ENCODE measurements at places on chromosomes 5 and 9.

GRCh38 chr9:95313010-95313498 is 4.5 kb downstream of the FANCC start:
- DNase-seq = peak; percentile 6

- no peak for DNase-seq
These were observed 23.3 kb upstream of the COL5A1 start for GRCh38 chr9:134618163-134618832.

DNA sequence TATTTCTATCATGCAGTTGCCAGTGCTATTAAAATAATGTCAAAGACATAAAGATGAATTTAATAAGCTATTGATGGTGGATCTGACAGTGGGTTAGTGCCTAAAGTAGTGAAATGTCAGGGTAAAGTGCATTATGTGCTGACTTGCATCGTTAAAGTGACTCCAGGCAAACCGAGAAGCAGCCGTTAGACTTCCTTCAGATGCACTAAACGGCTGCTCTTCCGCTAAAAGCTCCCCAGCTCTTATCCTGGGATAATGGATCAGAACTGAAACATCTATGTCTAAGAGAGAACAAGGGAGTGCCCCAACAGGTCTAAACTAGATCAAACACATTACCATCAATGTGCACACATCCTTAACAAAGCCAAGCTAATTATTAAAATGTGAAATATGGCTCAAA is 468.2 kb downstream of the NTRK2 start:
- DNase-seq = no peak

- DNase-seq = no peak
These were observed 571.2 kb upstream of the ZNF462 start for GRCh38 chr9:106291786-106292185.

DNA sequence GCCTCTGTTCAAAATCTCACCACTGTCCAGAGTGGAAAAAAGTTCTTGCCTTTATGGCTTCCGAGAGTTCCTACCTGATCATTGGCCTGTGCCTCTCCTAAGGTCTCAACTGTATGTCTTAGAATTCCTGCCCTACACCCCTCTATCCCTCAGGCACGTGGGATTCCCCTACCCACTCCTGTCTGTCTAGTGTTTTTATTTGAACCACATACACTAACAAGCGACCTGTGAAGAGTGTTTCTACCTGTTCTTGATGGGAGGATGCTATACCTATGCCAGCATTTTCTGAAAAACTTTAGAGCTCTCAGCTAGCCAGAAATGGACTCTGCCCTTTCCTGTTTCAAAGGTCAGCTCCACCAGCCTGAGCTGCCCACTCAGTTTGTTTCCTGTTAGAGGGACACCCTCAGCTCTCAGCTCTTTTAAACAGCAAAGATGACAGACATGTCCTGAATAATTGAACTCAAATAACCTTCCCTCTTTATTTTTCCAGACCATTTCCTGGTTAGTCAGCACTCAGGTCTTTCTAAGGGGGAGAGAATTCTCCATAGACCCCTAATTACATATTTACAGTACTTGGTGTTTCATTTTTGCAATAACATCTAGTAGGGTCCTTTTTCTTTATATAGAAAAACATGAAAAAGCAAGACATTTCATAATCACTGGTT is 214.8 kb downstream of the AOPEP start:
- DNase-seq = peak; percentile 54

Measured in HT1080 (cell line).